Articular chondrocyte of knee joint (primary cell): ENCODE measurements at places on chromosomes 16 and 17. TPM values are rescaled to one million over a fixed set of nuclear protein-coding genes. Genes with fewer than 3 reads are reported as not detected.

RABEP2 gene
- total RNA-seq = 20.8 and 23.2 TPM in 2 replicates

MED31 gene
- total RNA-seq = 9.9 and 12.4 TPM in 2 replicates

PERCC1 gene
- not detected in 2 replicates for total RNA-seq

TMEM132E gene
- under 0.01 TPM in 1 of 2 replicates, not detected in the other for total RNA-seq

MEIOB gene
- total RNA-seq = 0.32 and 0.39 TPM in 2 replicates

CRYM gene
- total RNA-seq = 0.11 and 0.39 TPM in 2 replicates

GAA gene
- 49.8 and 53.2 TPM in 2 replicates for total RNA-seq

PIK3R5 gene
- total RNA-seq = not detected in 2 replicates

CA4 gene
- not detected in 2 replicates for total RNA-seq

RPH3AL gene
- 4.6 and 5.0 TPM in 2 replicates for total RNA-seq

ABCC3 gene
- 25.2 and 25.9 TPM in 2 replicates for total RNA-seq

CRAMP1 gene
- 8.9 and 9.4 TPM in 2 replicates for total RNA-seq

KRT25 gene
- total RNA-seq = not detected in 2 replicates

ITGAD gene
- total RNA-seq = not detected in 2 replicates

BCL6B gene
- 0.11 and 0.13 TPM in 2 replicates for total RNA-seq

KCNH4 gene
- under 0.01 TPM in 1 of 2 replicates, not detected in the other for total RNA-seq

TRIM72 gene
- total RNA-seq = not detected in 2 replicates

TXNDC11 gene
- 35.1 and 35.3 TPM in 2 replicates for total RNA-seq

CA7 gene
- not detected in 2 replicates for total RNA-seq

KRTAP1-1 gene
- total RNA-seq = not detected in 2 replicates

ADAP2 gene
- total RNA-seq = 0.22 and 0.39 TPM in 2 replicates

CNTNAP4 gene
- total RNA-seq = not detected in 2 replicates

NPIPB9 gene
- 6.1 and 6.7 TPM in 2 replicates for total RNA-seq

TNFAIP1 gene
- 31.2 and 33.3 TPM in 2 replicates for total RNA-seq

EPN3 gene
- not detected in 2 replicates for total RNA-seq

CES4A gene
- 3.6 and 5.0 TPM in 2 replicates for total RNA-seq

ECI1 gene
- total RNA-seq = 27.0 and 32.5 TPM in 2 replicates

MGAT5B gene
- total RNA-seq = 0.22 and 0.26 TPM in 2 replicates

ATAD5 gene
- 2.7 and 3.0 TPM in 2 replicates for total RNA-seq

ADAMTS18 gene
- total RNA-seq = not detected in 2 replicates

DCTN5 gene
- 55.9 and 69.4 TPM in 2 replicates for total RNA-seq

CRHR1 gene
- total RNA-seq = not detected in 2 replicates

FBXO39 gene
- total RNA-seq = 0.26 and 0.76 TPM in 2 replicates

NOTUM gene
- total RNA-seq = not detected in 2 replicates

BAIAP3 gene
- total RNA-seq = 0.11 and 0.13 TPM in 2 replicates

ZNF423 gene
- total RNA-seq = 1.0 and 3.4 TPM in 2 replicates

CNGB1 gene
- total RNA-seq = not detected in 2 replicates

WSCD1 gene
- 0.32 TPM in 1 of 2 replicates, not detected in the other for total RNA-seq

MYOCD gene
- 2.9 and 7.7 TPM in 2 replicates for total RNA-seq

KRT9 gene
- not detected in 2 replicates for total RNA-seq

NHERF1 gene
- total RNA-seq = 82.6 and 97.3 TPM in 2 replicates

FOXN1 gene
- 0.11 and 0.13 TPM in 2 replicates for total RNA-seq

PABPN1L gene
- not detected in 2 replicates for total RNA-seq

C16orf92 gene
- total RNA-seq = not detected in 2 replicates

UTS2R gene
- not detected in 2 replicates for total RNA-seq

FOXC2 gene
- total RNA-seq = 1.6 and 2.7 TPM in 2 replicates

TMC8 gene
- total RNA-seq = not detected in 2 replicates

PRSS21 gene
- total RNA-seq = 0.22 TPM in 1 of 2 replicates, not detected in the other

TMEM235 gene
- not detected in 2 replicates for total RNA-seq

SMIM36 gene
- total RNA-seq = not detected in 2 replicates

NPIPA8 gene
- 0.65 TPM in 1 of 2 replicates, not detected in the other for total RNA-seq

PPY gene
- total RNA-seq = not detected in 2 replicates

OR1A1 gene
- total RNA-seq = not detected in 2 replicates

ABCC6 gene
- total RNA-seq = 1.3 and 1.8 TPM in 2 replicates

MMP28 gene
- total RNA-seq = 0.26 and 1.2 TPM in 2 replicates

KRT15 gene
- total RNA-seq = 0.11 TPM in 1 of 2 replicates, not detected in the other
